ENCODE measurements at places on chromosomes 1 and 21. TPM values are rescaled to one million over a fixed set of nuclear protein-coding genes. Genes with fewer than 3 reads are reported as not detected.

GRCh38 chr21:44991538-44992483 lies 52.0 kb downstream of the SLX9 start:
- DNase-seq, result no peak

DNA sequence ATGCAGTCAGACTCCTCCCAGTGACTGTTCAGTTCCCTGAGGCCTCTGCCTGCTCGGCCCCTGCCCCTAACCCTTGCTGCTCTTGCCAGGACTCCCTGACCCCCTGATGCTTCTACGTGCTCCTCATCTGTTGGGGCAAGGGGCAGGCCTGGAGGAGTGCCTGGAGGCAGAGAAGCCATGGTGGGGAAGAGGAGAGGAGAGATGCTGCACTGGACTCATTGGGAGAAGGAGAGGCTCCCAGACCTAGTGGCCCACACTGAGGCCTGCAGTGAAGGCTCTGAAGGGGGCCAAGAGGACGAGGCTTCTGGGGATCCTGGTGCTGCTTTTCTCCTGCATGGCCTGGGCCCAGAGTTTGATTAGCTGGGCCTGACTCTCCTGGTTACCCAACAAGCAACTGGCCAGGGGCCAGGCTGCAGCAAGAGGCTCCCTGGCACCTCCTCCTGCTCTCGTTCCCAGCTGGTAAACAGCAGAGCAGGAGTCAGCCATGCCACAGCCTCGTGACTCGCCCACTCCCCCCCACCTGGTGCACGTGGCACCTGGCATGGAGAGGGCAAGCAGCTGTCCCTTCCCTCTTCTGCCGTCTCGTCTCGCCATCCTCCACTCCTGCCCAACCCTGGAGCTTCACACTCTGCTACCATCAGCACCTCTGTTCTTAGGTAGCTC lies 847 bp upstream of the RORC start:
- peak; percentile 99 for DNase-seq

DNA sequence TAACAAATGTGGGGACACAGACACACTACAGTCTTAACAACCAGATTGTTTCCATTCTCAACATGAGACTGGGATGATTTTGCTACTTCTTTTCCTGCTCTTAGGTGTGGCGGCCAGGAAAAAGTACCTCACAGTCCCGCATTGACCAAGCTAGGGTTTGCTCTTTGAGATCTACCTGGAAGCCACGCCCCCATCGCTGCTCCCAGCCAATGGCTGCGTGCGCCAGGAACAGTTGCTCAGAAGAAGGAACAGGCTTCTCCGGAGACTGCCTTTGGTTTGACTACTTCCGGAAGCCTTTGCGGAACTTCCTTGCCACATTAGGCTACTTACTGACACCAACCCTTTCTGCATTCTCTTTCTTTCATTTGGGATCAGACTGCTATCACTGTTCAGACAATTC lies 44.2 kb upstream of the PLD5 start:
- no peak for DNase-seq

GRCh38 chr1:214328770-214329469 lies 48.0 kb downstream of the SMYD2 start:
- DNase-seq, result peak; percentile 84

GRCh38 chr1:156471496-156472490 lies 28.8 kb downstream of the MEF2D start:
- DNase-seq, result peak; percentile 98

- no peak for DNase-seq
Observed at GRCh38 chr1:236759252-236759859, 35.7 kb upstream of the MTR start.

DNA sequence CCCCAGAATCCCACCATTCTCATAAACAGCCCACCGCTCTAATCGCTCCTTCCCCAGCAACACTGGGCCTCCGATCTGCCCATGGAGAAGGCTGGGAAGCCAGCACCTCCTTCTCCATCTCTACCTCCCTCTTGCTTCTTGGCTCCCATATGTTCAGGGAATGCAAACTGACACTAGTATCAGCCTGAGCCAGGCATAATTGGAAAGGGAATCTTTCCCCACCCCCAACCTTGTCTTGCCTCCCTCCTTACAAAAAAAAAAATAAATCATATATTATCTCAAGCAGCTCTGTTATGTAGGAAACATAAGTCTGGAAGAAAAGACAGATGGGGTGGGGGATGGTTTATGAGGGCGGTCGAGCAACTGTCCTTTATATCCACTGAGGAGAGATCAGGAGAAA lies 127.2 kb downstream of the NAV1 start:
- no peak for DNase-seq

GRCh38 chr1:65175171-65176055 lies 27.4 kb downstream of the AK4 start:
- DNase-seq, result no peak

- no peak for DNase-seq
Observed at GRCh38 chr1:184661801-184662200, 92.9 kb downstream of the EDEM3 start.

DNA sequence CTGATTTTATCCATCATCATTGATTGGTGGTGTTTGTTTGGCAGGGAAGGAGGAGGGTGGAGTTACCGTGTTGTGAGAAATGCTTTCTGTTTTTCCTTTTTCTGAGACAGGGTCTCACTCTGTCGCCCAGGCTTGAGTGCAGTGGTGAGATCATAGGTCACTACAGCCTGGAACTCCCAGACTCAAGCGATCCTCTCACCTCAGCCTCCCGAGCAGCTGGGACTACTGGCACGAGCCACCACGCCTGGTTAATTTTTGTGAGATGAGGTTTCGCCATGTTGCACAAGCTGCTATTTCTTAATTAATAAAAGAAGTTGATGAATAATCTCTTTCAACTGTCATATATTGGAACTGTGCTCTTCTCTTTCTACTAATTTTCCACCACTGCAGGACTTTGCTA lies 44.3 kb downstream of the HUNK start:
- DNase-seq, result no peak

GRCh38 chr1:89901957-89902669 lies 81.3 kb downstream of the LRRC8D start:
- peak; percentile 78 for DNase-seq

- no peak for DNase-seq
Observed at GRCh38 chr1:202733251-202733650, 23.0 kb upstream of the SYT2 start.

GRCh38 chr1:182596934-182597333 lies 7.3 kb downstream of the RGS16 start:
- DNase-seq, result no peak

DNA sequence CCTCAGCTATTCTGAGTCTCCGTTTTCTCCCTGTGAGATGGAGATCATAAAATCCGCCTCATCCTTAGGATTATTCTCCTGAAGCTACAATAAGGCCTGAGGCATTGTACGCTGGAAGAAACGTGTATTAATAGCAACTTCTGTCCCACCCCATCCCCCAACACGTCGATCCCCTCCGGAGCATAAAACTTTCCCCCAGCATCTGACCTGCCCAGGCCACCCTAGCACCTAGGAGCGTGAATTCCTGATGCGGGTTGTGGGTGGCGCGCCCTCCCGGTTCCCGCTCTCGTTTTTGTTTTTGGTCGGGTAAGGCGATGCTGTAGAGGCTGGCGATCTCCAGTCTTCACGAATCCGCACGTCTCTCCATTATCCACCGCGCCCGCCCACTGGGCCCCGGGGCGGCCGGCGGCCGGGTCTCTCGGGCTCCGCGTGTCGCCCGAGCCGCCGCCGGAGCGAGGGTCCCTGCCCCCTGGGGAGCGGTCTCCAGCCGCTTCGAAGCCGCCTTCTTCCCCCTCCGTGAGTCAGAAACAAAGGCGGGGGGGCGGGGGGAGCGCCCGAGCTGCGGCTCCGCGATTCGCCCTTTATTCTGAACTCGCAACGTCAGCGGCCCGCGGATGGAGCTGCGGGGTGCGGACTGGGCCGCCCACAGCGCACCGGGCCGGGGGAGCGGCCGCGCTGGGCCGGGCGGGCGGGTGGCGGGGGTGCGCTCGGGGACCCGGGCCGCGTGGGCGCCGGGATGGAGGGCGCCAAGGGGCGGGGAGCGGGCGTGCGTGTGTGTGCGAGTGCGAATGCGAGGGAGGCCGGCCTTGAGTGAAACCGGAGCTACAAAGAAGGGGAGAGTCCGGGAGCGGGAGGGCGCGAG lies at the start of gene PLEKHO1:
Gene PLEKHO1, plus strand, starts transcription at position 646 of the 862 bp plus-strand sequence. CDS start 342 bp downstream, outside the sequence.
- DNase-seq, result peak; percentile 71

DNA sequence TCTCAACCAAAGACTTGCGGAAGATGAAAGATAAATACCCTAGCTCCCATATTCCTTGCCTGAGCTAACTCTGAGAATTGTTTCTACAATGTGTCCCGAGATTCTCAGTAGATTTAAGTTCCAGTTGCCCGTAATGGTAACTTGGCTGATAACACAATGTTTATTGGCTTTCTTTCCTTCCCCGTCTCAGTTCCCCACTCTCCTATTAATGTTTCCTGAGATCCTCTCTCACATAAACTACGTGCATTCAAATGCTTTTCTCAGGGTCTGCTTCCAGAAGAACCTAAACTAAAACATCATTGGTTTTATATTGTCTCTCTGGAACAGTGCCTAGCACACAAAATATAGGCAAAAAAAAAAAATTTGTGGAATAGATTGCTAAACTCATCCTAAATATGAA lies 794.2 kb upstream of the ADGRL2 start:
- DNase-seq, result no peak

GRCh38 chr1:202498542-202498941 lies 150.0 kb downstream of the PPP1R12B start:
- no peak for DNase-seq

PCP4 gene
- total RNA-seq, result not detected

CDA gene
- total RNA-seq, result 29.7 TPM

KCNJ9 gene
- not detected for total RNA-seq

LMX1A gene
- not detected for total RNA-seq

KRTAP19-8 gene
- total RNA-seq, result not detected

HOOK1 gene
- total RNA-seq, result 29.5 TPM

NFASC gene
- total RNA-seq, result 2.7 TPM

EXO1 gene
- 0.33 TPM for total RNA-seq

TAL1 gene
- total RNA-seq, result 1.9 TPM

PROK1 gene
- not detected for total RNA-seq

SUCO gene
- 6.1 TPM for total RNA-seq

FLG gene
- total RNA-seq, result not detected
